ENCODE measurements at places on chromosomes 11 and 22.

DNA sequence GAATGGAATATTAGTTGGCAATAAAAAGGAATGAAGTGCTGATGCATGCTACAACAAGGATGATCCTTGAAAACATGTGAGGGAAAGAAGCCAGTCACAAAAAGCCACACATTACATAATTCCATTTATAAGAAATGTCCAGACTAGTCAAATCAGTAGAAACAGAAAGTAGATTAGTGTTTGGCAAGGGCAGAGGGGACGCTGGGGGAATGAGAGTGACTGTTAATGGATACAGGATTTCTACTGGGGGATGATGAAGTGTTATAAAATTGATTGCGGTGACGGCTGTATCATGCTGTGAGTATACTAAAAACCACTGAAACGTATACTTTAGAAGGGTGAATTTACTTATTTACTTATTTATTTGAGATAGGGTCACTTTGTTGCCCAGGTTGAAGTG lies 57.9 kb downstream of the C11orf58 start:
- no peak for DNase-seq

DNA sequence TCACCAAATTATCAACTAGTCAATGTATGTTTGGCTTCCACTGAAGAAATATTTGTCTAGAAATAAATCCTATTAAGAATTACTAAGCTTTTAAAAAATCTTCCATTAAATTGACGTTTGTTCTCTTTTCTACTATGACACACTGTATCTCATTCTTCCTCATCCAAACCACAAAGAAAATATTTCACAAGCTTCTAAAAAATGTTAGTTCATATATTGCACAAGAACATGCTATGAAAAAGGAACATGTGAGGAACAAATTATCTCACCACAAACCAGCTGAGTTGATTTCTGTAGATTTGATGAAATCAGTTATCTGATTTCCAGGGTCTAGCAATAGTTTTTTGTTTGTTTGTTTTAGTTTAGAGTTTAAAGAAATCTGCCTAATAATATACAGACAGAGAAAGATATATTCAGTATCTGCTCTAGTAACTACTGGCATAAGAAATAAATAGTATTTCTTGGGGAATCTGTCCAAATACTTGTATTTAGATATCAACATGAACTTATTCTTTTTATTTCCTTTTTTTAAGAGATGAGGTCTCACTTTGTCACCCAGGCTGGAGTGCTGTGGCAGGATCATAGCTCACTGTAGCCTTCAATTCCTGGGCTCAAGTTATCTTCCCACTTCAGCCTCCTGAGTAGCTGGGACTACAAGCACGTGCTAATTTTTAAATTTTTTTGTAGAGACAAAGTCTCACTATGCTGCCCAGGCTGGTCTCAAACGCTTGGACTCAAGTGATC lies 161.7 kb downstream of the ATG16L2 start:
- DNase-seq, result no peak

DNA sequence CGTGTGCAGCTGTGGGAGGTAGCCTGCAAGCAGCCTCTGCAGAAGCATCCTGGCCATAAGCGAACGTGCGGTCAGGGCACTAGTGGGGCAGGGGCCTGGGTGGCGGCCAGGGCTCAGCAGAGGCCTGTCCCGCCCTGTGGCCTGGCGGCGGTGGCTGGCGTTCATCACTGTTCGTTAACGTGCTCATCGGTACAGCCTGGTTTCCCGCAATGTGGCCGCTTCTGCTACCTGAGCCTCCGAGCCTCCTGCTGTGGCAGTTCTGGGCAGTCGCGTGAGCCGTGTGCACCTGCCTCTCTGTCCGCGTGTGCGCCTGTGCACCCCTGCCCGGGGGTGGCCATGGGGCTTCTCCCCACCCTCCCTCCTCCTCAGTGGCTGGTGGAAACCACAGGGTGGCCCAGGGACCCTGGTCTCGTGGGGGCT lies 117.9 kb downstream of the KCNQ1OT1 start:
- DNase-seq, result no peak

- DNase-seq, result no peak
These were observed 67.6 kb downstream of the BARX2 start for GRCh38 chr11:129443276-129443675.

DNA sequence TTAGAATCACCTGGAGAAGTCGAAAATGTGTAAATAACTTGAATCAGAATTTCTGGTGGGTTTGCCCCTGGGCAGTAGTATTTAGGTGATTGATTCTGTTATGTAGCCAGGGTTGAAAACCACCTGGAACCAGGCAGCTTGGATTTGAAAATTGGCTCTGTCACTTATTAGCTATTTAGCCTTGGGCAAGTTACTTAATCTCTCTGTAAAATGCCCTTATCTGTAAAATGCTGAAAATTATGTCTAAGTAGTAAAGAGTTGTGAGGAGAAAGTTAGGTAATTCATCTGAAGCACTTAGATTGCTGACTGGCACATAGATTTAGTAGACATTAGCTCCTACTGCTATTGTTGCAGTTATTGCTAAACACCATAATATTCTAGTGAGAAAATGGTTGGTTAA lies 49.3 kb downstream of the PPME1 start:
- no peak for DNase-seq

DNA sequence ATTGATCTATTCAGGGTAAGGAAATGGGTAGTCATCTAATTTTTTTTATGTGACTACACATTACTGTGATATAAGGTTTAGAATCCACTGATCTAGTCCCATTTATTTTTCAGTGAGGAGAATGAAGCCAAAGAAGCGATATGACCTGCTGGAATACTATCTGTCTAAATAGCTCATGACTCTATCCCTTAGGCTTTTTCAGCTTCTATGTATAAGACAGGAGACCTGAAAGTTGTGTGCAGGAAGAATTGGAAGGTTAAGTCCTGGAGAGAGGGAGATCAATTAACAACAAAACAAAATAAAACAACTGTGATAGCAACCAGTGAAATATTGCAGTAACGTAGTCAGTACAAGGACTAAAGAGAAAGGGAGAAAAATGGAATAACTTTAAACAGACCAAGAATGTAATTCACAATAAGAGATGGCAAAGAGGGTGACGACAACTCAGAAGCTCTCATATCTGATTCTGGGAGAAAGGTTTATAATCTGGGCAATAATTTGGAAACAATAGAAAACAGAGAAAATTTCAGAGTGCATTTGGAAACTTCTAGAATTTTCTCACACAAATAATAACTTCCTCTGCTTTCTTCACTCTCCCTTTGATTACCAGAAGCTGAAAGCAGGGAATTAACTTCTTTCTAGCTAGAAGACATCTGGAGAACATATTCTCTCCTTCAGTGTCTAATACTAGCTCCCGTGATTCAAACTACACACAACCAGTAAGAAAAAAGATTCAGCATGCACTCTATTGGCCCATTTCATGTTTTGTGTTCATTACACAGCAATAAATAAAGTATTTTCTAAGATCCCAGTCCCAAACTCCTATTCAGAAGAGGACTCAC lies 19.2 kb upstream of the CASP12 start:
- no peak for DNase-seq

- no peak for DNase-seq
These were observed 115.0 kb downstream of the MN1 start for GRCh38 chr22:27686534-27686933.

GRCh38 chr11:48134221-48134922 lies 82.2 kb upstream of the OR4B1 start:
- no peak for DNase-seq

DNA sequence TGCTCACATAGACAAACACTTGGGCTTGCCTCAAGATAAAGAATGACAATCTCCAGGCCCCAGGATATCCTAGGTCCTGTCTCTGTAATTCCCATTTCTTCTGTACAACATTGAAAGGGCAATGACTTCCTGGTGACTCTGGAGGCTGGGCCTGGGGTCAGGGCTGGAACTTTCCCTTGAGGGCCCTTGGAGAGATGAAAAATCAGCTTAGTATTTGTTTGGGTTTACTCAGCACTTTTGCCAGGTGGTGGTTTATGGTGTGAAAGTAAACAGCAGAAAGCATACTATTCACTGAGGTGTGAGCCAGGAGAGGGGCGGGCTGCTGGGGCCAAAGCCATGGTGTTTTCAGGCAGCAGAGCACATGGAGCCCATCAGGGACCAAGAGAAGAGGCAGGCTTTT lies 214.7 kb upstream of the NARS2 start:
- no peak for DNase-seq

DNA sequence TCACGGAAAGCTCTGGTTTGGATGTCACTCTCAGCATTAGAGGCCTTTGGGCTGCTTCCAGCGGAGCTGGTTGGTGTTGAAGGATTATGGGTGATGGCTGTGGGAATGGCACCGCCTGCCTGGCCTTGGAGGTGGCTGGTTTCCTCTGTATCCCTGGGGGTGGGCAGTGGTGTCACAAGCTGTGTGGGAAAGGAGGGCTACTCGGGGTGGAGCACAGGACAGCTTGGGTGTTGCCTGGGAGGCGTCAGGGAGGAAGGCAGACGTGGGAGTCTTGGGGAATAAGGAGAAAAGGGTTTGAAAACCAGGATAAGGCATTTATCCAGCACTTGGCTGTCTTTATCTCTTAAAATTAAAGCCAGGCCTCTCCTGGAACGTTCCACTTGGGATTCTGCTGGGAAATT lies 71.8 kb downstream of the ADAMTS15 start:
- no peak for DNase-seq

DNA sequence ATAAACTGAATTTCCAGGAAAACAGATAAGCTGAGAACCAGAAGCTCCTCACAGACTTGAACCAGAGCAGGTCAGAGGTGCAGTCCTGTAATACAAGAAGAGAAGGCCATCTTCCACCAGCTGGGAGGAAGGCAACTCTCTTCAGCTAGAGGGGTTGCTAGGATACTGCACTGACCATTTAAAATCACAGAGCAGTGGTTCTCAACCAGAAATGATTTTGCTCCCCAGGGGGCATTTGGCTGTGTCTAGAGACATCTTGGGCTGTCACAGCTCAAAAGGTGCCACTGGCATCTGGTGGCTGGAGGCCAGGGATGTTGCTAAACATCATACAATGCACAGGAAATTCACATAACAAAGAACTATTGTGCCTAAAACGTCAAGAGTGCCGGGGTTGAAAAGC lies 17.2 kb downstream of the OPCML start:
- no peak for DNase-seq

- no peak for DNase-seq
These were observed 9.0 kb downstream of the TNNT3 start for GRCh38 chr11:1928470-1928890.

GRCh38 chr11:108709741-108710140 lies 44.9 kb downstream of the DDX10 start:
- DNase-seq, result no peak

DNA sequence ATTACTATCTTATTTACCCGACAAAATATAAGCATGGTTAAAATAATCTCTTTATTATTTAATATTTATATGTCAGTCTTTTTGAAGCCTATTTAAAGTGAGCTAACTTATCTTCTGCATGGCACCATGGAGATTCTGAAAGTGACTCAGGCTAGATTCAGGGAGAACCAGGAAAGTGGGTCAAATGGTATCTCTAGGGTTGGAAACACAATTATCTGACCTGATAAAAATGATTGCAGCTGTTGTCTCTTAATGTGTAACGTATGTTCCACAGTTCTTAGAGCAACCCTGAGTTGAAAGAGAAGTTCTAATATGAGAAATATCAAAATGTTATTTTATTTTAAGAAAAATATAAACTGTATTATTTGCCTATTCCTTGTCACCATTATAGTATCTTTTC lies 143.1 kb upstream of the CARD18 start:
- DNase-seq, result no peak

GRCh38 chr22:46158283-46158682 lies 8.0 kb downstream of the PPARA start:
- no peak for DNase-seq

DNA sequence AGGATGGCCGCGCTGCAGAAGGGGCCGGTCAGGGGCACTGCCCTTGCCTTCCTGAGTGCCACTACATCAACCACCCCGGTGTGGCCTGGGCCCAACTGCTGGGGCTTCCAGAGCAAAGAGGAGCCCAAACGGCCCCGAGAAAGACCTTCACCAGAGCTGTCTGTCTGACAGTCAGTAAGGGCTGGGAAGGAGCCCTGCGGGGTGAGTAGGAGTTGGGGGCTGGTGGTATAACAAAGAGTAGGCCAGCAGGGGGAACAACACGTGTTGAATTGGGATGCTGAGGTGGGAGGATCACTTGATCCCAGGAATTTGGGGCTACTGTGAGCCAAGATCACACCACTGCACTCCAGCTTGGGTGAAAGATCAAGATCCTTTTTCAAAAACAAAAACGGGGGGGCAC lies 3.9 kb downstream of the GSTT4 start:
- no peak for DNase-seq

- DNase-seq, result no peak
These were observed 63.5 kb downstream of the ATM start for GRCh38 chr11:108286370-108286769.

DNA sequence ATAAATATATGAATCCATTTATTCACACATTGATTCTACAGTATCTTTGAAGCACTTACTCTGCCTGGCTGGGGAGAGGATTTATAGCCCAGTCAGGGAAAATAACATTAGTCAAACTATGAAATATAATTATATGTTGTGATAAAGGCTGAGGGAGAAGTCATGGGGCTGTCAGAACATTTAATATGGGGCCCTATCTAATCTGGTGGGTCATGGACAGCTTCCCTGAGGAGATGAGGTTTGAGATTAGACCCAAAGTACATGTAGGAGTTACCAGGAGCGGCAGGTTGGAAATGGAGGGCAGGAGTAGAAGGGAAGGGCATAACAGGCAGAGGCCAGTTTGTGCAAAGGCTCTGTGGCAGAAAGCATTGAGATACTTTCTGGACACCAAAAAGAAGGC lies 86.2 kb downstream of the DEPDC5 start:
- no peak for DNase-seq

DNA sequence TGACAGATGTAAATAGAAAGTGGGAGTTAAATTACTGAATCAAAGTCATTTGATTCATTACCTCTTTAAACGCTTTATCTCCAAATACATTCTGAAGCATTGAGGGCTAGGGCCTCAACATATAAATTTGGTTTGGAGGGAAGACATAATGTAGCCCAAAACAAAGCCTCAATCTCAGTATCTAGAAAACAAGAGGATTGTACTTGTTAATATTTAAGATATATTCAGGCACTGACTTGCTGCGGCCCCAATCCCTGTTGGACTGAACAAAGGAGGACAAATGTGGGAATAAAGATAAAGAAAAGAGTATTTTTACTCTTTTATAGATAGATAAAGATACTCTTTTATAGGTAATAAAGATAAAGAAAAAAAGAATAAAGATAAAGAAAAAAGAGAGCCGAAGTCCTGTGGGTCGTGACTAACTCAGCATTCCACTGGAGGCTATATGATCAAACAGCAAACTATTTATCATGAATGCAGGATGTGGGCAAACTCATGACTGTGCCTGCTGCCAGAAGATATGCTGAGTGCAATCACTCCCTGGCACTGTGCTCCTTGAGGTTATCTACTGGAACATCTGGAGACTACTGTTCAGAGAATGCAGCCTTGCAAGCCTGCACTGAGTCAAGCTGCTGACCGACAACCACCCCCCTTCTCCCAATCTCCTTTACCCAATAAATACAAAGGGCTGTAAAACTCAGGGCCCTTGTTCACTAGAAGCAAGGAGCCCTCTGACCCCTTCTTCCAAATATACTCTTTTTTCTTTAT lies 6.9 kb downstream of the OR10V1 start:
- DNase-seq, result no peak

- DNase-seq, result no peak
These were observed 9.8 kb downstream of the TRAF6 start for GRCh38 chr11:36500315-36500721.

Data from stimulated activated naive CD8-positive, alpha-beta T cell treated with anti-CD3 and anti-CD28 coated beads, Interleukin-15, amount 100 ng/mL, for 72 hours (primary cell).